ENCODE measurements at places on chromosomes 1 and 21.
A peak's percentile ranks its signal among the peaks of the same experiment; 100 is the strongest.

GRCh38 chr1:109255678-109256077 lies 6.3 kb downstream of the CELSR2 start:
- no peak for DNase-seq
- H3K27me3 ChIP-seq: no peaks in the 10 kb centered on the region
- no peaks in the 10 kb centered on the region for H3K36me3 ChIP-seq
- peaks cover 35% of the 10 kb centered on the region for H3K4me1 ChIP-seq

DNA sequence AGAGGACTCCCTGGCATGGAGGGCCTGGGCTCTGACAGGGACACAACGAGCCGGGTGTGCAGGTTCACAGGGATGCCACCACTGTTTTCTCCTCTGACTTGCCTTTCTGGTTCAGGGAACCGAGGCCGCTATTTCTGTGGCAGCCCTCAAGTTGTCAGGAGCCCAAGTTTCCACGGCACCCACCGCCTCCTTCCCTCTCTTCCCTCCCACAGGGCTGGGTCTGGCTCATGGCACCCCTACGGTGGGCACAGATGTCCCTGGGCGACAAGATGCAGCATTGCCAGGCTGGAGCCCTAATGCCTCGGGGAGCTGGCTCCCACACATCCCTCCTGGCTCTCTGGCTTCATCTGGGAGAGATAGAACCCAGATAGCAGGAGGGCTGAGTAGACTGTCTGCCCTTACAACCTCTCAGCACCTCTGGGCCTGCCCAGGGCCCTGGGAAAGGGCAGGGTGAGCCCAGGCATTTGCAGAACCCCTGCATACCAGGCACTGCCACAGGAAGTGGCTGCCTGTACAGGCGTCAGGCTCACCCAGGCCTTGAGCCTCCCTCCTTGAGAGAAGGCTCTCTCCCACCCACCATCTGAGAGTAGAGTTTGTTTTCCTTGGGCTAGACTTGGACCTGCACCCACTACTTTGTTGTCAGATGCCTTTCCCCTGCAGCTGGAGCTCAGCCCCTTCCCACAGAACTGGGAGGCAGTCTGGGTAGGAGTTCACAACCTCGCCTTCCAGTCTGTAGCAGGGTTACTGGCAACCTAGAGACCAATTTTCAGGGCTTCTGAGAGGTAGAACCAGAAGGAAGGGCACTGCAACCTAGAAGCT lies 20.5 kb downstream of the KCNC4 start:
- no peak overlapping the region for H3K27ac ChIP-seq
- H3K27me3 ChIP-seq: no peaks in the 10 kb centered on the region
- no peak for DNase-seq
- peaks cover 20% of the 10 kb centered on the region for H3K36me3 ChIP-seq
- H3K4me1 ChIP-seq: peaks cover 18% of the 10 kb centered on the region

- no peak for DNase-seq
- H3K27me3 ChIP-seq: peaks cover 11% of the 10 kb centered on the region
- peak overlapping the region; percentile 40 for H3K4me3 ChIP-seq
- no peaks in the 10 kb centered on the region for H3K36me3 ChIP-seq
- peaks cover 36% of the 10 kb centered on the region for H3K4me1 ChIP-seq
- no peak overlapping the region for H3K27ac ChIP-seq
Measured at GRCh38 chr1:165355139-165355976, 1.2 kb downstream of the LMX1A start.

GRCh38 chr1:205226868-205227583 lies 720 bp upstream of the TMCC2 start:
- H3K4me3 ChIP-seq: peak overlapping the region; percentile 62
- peaks cover 33% of the 10 kb centered on the region for H3K4me1 ChIP-seq
- no peaks in the 10 kb centered on the region for H3K27me3 ChIP-seq
- no peak overlapping the region for H3K27ac ChIP-seq

- no peak overlapping the region for H3K27ac ChIP-seq
- no peaks in the 10 kb centered on the region for H3K4me1 ChIP-seq
Measured at GRCh38 chr1:68378296-68379084, 71.3 kb downstream of the RPE65 start.

Measured in vagina (tissue), 2 donors.